ENCODE measurements at places on chromosomes 4 and X.

DNA sequence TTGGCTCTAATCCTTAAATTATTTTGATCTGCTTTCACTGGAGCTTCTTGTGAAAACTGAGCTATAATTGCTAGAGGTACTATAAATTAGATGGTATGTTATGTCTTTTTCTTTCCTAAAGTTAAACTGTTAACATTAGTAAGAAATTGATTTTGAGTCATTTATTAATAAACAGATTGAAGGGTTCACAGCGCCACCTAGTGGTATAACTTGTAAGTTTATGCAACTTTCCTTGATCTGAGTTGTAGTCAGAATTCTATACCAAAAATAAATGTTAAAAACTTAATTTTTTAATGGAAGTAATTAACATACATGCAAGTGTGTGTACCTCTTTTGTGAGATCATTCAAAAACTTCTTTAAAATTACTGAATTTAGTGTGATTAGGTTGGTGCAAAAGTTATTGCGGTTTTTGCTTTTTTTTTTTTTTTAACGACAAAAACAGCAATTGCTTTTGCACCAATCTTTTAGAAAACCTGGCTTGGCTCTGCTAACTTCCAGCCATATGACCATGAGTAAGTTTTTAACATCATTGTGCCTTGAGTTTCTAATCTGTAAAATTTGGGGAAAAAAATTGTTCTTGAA, 151.5 kb downstream of the CENPC start:
- DNase-seq, result no peak

DNA sequence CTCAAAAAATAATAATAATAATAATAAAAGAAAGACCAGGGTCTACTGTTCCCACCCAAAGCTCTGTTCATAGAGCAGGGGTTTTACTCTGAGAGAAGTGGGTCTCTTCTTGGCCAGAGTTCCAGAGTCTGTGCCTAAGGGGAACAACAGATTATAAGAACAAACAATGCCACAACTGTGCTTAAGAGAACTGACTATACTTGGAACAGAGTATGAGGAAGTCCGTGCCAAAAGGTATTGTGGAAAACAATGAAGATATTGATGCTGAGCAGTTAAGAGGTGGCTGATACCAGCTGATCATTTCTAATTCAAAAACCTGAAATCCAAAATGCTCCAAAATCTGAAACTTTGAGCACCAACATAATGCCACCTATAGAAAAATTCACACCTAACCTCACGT, 229.6 kb downstream of the FBXO8 start:
- DNase-seq, result no peak

GRCh38 chrX:115363372-115363771, 73.9 kb downstream of the LUZP4 start:
- no peak for DNase-seq

- DNase-seq, result no peak
These were observed 105.5 kb upstream of the OTUD4 start for GRCh38 chr4:145285928-145286327.

- no peak for DNase-seq
These were observed 175.1 kb upstream of the GRID2 start for GRCh38 chr4:92128676-92129075.

- no peak for DNase-seq
These were observed 192.8 kb downstream of the PPARGC1A start for GRCh38 chr4:23697001-23697528.

DNA sequence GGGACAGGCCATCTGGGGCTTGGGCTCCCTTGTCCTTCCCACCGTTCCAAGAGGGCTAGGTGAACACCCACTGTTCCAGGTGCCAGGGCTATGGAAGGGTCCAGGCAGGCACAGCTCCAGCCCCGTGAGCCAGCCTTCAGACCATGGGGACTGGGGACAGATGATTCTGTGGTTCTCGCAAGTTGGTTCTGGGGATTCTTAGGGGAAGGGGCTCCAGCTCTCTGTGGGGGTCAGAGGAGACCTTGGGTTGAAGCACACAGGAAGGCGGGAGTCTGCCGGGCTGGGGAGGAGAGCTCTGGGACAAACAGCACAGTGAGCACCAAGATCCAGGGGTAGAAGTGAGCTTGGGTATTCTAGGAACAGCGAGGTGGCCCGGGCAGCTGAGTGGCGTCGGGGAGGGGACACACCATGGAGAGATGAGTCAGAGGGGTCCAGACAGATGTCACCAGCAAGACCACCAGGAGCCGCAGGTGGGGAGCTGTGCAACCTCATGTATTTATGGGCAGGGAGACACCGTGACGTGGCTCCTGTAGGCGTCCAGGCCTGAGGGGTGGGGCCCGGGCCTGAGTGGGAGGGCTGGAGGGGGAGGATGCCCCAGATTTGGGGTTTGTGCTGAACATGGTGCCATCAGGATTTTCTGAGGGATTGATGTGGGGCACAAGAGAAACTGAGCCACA, 48.8 kb upstream of the HMX1 start:
- DNase-seq, result no peak

- DNase-seq, result no peak
These were observed 316.7 kb upstream of the IGFBP7 start for GRCh38 chr4:57426779-57427395.

- DNase-seq, result no peak
These were observed 49.8 kb upstream of the C1QTNF7 start for GRCh38 chr4:15378062-15378461.

GRCh38 chr4:113101669-113102068, 52.2 kb downstream of the ANK2 start:
- no peak for DNase-seq

GRCh38 chrX:134936542-134936941, 54.2 kb upstream of the SMIM10 start:
- no peak for DNase-seq

GRCh38 chr4:36244257-36245082, at the start of gene ARAP2:
Gene ARAP2 (minus strand): TSS chr4:36244514. CDS start chr4:36229486, 15,028 bp downstream.
- DNase-seq, result peak; percentile 2

GRCh38 chr4:16685536-16685935, 212.9 kb downstream of the LDB2 start:
- DNase-seq, result no peak

GRCh38 chr4:26268246-26268645, 52.6 kb upstream of the RBPJ start:
- DNase-seq, result no peak

DNA sequence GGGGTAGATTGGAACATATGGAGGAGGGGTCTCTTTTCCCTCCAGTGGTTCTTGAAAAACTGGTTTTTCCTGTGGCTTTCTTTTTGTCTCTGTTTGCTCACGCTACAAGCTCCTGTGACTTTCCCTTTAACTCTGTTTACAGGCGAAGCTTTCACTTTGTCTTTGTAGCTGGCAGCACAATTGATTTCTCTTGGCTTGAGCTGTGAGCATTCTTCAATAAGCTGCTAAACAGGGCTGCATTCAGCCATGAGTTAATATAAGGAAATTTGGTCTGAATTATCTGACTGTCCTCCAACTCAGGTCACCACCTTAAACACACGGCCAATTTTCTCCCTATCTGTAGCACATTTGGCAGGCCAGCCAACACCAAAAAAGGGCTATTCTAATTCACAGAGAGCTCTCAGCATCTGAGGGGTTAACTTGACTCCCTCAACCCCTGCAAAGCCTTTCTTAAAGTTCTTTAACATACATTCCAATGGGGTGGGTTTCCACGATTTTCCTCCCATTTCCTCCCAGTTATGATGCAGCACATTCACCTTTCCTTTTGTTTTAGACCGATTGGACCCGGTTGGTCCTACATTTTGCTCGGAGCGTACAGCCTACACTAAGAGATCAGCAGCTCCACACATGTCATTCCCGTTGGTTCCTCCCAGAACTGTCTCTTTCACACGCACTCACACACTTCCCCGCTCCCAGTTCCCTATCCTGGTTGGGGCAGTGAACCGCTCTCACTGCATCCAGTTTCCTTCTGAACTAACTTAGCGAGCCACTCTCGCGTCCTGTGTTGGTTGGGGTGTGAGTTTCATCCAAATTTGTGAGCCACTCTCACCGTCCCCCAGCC, 45.4 kb downstream of the UGT2A3 start:
- no peak for DNase-seq

GRCh38 chr4:76665153-76665552, 230.1 kb downstream of the SHROOM3 start:
- no peak for DNase-seq

All from esophagus squamous epithelium (tissue), 5 donors.